ENCODE measurements at places on chromosomes 12 and 14. TPM values are rescaled to one million over a fixed set of nuclear protein-coding genes. Genes with fewer than 3 reads are reported as not detected.

DNA sequence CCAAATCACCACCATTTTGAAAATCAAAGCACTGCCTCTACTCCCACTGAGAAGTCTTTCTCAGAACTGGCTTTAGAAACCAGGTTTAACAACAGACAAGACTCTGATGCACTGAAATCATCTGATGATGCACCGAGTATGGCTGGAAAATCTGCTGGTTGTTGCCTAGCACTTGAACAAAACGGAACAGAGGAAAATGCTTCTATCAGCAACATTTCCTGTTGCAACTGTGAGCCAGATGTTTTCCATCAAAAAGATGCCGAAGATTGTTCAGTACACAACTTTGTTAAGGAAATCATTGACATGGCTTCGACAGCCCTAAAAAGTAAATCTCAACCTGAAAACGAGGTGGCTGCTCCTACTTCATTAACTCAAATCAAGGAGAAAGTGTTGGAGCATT, 115.0 kb upstream of the NPAS3 start:
- DNase-seq = peak; percentile 37

DNA sequence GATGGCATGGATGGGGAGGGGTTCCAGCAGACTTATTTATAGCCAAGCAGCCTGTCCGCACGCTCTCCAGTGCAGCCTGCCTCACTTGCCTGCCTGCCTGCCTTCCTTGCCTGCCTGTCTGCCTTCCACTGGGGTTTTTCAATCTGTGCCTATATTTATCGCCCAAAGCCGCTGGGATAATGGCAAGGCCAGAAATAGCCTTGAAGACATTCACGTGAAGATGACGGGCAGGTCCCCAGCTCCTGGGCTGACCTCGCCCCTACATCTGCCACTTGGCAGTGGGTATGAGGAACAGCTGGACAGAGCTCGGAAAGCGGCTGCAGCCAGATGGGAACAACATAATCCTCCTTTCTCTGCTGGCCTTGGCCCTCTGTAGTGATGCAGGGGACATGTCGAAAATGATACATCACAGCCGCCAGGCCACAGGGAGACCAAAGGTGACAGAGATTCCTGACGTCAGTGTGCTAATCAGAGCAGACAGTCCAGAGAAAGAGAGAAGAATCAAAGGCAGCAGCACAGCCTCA, 53.3 kb downstream of the PITPNM2 start:
- no peak for DNase-seq

- no peak for DNase-seq
These were observed 234.0 kb upstream of the CAND1 start for GRCh38 chr12:67035121-67035520.

BAZ1A gene
- total RNA-seq = 70.3 TPM

DNA sequence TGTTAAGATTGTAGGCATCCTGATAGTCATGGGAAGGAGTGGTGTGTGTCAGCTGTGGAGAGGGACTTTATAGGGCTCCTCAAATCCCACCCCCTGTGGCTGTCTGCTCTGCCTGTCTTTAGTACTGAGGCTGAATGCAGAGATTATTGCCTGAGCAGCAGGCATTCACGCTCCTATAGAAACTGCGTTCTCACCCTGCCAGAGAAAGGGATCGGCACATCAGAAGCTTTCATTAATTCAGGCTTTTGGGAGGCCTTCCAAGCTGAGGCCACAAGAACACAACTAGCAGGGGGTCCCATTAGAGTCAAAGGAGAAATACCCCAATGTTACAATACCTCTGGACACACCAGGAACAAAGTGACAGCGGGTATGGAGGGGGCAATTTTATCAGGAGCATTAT, 12.6 kb downstream of the KCNK10 start:
- DNase-seq = no peak

DNA sequence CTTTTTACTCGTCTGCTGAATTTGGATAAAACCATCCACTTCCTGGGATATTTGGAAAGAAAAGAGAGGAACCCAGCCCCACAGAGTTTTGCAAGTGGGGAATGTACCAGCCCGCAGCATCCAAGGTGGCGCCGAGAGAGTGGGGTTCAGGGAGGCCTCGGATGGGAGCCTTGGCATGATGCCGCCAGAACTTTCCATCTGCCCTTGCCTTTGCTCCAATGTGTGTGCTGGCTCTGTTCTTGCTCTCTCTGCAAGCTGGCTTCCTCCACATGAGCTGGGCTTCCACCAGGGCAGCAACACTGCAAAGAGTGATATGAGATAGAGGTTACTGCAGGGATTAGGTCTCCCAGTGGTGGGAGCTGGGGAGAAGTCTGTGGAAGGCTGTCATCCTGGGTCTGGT, 6.6 kb upstream of the SERPINA12 start:
- no peak for DNase-seq

BCDIN3D gene
- 5.7 TPM for total RNA-seq

DNA sequence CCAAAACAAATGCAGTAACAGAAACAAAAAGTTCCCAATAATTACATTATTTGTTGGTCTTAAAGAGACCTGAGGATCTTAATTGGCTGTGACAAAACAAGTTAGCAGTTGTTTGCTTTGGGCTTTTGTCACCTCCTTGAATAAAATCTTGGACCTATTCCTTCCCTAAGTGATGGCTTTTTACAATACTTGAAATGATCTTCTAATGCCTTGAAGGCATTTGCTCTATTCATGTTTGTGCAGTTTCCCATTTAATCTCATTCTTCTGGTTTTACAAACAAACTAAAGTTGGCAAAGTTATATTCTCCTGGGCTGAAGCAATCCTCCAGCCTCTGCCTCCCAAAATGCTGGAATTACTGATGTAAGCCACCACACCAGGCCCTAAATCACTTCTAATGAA, 98.8 kb downstream of the OSBPL8 start:
- no peak for DNase-seq

- DNase-seq = no peak
These were observed 65.0 kb downstream of the SERPINA3 start for GRCh38 chr14:94677213-94677612.

GRCh38 chr12:88313554-88313953, 171.4 kb downstream of the TMTC3 start:
- DNase-seq = no peak

DNA sequence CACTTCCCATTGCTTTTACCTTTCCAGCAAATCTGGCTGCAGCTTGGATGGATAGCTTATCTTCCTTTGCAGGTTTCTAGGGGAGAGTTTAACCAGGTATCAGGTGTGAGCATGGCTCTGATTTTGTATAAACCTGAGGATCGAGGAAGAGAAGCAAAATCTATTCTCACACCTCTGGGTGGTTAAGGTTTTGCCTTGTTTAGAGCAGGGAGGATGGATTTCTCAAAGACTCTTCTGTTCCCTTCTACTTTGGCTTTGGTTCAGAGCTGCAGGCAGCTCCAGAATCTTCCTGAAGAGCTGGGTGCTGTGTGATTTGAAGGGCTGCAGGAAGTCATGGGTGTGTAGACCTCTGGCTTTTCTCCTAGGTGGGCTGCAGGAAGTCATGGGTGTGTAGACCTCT, 1.7 kb downstream of the JDP2 start:
- no peak for DNase-seq

DNA sequence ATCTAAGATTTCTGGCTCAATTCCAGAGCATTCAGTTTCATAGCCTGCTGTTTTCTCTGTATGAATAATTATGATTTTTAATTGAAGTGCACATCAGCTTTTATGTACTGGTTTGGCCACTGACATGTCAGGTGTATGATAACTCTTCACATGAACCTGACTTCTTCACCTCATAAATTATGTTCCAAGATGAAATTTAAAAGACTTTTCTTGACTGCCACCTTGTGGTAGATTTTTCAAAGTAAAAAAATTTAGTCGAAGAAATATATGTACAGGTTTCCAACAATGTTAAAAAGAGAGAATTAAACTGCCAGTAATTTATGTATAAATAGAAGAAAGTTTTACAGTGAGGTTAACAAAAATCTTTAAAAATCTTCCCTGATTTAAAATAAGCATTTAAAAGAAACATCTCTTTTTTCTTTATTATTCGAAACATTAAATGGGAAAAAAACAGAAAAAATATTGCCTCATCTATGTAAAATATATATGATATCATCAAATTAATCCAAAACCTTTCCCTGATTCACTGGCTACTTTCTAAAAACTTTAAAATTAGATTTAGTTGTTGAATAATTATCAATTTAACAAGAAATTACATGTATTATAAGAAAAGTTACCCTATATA, 124.9 kb upstream of the ATXN7L3B start:
- peak; percentile 57 for DNase-seq

HNF1A gene
- not detected for total RNA-seq

- no peak for DNase-seq
These were observed 211.6 kb downstream of the DUSP6 start for GRCh38 chr12:89140602-89141238.

DNA sequence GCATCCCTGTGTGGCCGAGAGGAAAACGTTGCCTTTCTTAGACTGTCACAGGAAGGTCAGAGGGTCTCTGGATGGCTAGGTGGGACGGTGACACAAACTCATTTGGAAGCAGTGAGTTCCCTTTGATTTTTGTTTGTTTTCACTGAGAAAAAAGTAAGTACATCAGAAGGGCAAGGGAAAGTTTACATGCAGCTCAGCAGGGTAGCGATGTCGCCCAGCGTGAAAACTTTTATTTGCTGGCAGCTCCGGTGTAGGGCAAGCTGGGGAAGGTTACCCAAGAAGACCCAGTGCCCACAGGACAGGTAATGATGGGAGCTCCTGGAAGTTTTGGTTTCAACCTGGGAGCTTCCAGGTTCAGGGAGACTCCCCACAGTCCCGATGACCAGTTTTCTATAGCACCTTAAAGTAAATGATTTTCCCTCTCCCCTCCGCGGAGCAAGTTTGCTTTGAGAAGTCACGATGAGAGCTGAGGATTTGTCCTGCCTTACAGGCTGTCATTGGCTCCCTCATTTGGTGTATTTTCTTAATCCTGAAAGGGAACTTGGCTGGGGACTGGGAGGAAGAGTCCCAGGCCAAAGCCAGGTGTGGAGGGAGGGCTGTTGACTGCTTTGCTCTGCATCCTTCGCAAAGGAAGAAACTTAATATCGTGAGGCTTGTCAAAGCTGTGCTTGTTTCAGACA, 64.7 kb upstream of the ESRRB start:
- DNase-seq = no peak

Measured in A673 (cell line).